ENCODE measurements at places on chromosomes 2 and 18.

DNA sequence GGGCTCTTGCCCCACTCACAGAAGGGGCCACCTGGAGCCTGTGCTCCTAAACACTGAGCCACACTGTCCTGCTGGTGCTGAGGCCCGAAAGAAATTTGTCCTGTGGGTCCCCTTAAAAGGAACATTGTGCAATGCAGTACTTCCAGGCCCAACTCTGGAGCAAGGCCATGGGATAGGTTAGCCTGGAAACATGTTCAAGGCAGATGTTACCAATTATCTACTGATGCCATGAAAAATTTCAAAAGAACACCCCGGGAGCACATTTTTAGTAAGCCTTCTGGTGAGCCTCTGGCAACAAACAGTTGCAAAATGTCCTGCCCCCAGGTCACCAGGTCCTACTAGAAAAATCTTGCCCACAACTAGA, 12.3 kb upstream of the PTMA start:
- no peak for DNase-seq

DNA sequence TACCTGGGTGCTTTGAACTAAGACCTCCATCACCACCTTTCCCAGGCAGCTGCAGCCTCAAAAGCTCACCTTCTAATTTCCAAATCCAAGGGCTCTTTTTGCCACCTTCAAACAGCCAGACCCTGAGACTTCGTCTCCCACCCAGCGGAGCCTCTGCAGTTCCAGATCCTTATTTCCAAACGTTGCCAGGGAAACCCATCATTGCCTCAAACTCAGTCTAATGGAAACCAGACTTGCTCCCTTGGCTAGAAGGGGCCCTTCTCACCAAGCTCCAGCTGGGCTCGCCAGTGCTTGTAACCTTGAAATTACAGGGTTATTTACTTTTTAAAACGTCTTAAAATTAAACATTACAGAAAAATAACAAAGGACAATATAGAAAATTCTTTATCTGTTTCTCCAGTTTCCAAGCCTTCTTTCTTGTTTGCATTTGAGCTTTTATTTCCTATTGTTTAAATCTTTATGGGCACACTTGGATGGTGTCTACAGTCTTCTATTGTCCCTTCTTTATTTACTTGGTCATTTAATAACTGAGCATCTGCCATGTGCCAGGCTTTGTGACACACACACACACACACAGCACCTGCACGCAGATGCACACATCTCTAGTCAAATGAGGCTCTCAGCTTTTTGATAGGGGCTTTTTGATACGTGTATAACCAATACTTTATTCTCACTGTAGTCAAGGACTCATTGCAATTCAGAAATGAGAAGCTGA, 36.1 kb downstream of the TRPM8 start:
- no peak for DNase-seq

- no peak for DNase-seq
Observed at GRCh38 chr2:217085543-217085942, 225.7 kb upstream of the TNP1 start.

DNA sequence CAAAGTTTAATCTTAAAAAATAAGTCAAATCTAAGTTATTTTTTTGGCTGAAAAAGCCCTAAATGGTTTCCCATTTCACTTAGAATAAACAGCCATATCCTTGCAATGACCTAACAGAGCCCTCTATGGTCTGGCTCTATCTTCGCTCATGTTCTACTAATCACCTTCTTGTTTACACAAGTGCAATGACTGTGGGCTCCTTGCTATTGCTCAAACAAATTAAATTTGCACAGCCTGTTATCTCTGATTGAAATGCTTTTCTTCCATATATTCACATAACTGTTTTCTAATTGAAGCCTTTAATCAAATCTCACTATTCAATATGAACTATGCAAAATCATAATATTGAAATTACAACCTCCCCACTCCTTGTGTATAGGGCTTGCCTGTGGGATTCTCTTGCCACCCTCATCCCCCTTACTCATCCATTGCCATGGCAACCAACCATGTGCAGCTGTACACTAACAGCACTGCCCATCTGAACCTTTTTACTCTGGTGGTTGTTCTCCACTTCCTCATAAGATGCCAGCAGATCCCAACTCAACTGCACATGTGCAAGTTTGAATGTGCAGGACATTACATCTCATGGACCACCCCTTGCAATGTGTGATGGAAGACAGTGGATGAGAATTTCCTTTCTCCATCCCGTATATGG, 1083.2 kb downstream of the SOCS6 start:
- DNase-seq, result no peak

- no peak for DNase-seq
Observed at GRCh38 chr2:237922641-237923361, 44.0 kb upstream of the UBE2F start.

- DNase-seq, result no peak
Observed at GRCh38 chr18:74567822-74568221, 29.8 kb upstream of the ZNF407 start.

DNA sequence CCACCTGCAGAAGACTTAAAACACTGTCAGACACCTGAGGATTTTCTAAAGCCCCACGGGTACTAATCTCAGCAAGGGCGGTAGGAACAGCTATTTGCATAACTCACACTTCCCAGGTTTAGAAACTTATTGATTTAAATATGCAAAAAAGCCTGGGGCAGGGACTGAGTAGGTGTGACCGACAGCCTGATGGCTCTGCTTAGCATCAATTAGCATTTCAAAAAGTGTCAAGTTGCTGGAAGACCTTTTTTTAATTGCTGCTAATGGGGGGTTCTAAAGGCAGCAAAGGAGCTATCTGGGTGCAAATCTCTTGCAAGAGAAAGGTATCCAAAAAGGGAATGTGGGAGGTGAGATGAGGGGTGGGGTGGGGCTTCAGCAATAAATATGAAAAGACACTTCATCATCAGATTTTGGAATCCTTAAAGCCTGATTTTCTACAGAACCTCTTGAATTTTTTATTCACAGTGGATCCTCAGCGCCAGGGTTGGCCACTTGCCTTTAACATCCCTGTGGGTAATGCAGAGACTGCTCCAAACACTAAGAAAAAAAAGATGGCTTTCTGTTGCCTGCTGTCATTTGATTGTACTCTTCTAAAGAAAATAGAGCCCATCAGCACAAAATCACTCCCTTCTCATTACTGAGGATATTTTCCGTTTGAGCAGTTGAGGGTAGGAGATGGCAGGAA, 121.1 kb upstream of the RMP24 start:
- no peak for DNase-seq

- no peak for DNase-seq
Observed at GRCh38 chr18:23106575-23106974, 28.7 kb upstream of the CABLES1 start.

- DNase-seq, result no peak
Observed at GRCh38 chr2:162200636-162201035, 42.6 kb downstream of the FAP start.

GRCh38 chr2:156332284-156332533, 312 bp downstream of the NR4A2 start:
- no peak for DNase-seq

DNA sequence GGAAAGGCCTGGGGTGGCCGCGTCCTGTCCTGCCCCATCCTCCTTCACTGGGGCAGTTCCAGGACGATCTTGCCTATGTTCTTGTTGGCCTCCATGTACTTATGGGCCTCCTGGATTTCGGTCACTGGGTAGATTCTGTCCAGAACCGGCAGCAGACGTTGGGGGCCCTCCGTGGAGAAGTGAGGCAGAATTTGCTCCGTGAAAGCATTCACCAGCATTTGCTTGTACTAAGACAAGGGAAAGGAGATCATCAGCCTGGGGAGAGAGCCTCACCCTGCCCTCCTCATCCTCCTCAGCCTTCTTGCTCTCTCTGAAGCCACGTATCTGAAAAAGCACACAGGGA, 1.4 kb upstream of the SF3B6 start:
- DNase-seq, result no peak

DNA sequence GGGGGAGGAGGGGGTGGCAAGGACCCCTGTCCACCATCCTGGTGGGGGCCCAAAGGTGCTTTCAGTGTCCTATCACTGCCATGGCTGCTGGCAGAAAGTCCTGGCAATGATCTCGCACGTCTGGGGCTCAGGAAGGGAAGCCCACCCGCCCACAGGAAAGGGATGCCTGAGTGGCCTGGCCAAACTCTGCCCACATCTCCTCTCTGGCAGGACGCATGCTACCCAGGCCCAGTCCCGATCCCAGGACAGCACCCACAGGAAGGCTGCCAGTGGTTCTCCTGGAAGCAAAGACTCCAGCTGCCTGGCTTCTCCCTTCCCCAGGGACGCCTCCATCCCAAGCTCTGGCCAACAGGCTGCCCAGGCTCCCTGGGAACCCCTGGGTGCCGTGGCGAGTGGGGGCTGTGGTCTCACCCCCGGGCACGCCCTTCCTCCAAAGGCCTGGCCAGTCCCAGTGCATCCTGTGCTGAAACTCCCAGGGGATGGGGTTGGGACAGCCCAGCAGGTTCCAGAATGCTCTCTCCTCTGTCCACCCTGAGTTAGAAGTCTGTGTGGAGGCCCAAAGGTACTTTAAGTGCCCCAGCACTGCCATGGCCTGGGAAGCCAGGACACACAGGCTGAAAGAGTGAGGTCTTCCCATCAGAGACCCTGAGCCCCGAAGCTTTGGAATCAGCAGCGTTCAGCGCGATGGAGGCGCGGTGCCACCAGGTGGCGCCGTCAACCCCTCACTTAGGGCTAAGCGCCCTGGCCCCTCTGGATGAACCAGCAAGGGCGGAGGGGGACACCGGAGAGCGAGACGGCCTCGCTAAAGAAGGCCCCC, 29.8 kb upstream of the TAF1B start:
- peak; percentile 60 for DNase-seq

GRCh38 chr2:230602562-230603230, 109.9 kb upstream of the CAB39 start:
- peak; percentile 32 for DNase-seq

DNA sequence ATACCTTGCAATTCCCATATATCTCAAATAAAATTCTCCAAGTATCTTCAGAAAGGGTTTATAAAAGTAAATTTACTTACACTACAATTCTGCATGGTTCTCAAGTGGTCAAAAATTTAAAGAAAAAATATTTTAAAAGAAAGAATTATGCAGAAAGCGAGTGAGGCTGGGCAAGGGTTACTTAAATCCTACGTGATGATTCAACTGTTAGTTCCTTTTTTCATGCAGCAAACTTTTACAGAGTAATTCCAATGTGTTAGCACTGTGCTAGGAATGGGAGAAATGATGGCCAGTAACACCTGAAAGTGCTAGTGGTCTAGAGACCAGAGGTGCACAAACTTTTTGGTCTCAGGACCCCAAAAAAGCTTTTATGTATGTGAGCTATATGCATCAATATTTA, 133.4 kb downstream of the ATAD2B start:
- DNase-seq, result no peak

DNA sequence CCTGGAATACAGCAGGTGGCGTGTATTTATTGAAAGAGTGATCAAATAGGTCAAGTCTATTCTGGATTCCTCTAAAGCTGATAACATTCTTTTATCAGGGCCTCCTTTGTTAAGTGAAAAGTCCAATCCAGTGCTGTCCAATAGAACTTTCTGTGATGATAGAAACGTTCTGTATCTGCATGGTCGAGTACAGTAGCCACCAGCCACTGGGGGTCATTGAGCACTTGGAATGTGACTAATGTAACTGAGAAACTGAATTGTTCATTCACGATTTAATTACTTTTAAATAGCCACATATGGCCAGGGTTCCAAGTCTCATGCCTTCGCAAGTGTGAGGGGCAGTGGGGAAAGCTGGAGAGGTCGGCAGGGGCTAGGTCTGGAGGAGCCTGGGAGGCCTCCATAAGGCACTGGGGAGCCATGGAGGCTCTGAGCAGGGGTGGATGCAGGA, 20.5 kb downstream of the SH2D6 start:
- no peak for DNase-seq
